ENCODE measurements at places on chromosomes 6 and 20. TPM values are rescaled to one million over a fixed set of nuclear protein-coding genes. Genes with fewer than 3 reads are reported as not detected.

The SYCP2L gene
- total RNA-seq: 0.64 TPM

The LPA gene
- not detected for total RNA-seq

The BMP7 gene
- total RNA-seq: not detected

The GPR63 gene
- total RNA-seq: 3.1 TPM

The BPIFB2 gene
- not detected for total RNA-seq

The KLHDC3 gene
- total RNA-seq: 62.6 TPM

The UNC93A gene
- total RNA-seq: not detected

The ZNF184 gene
- 12.9 TPM for total RNA-seq

DNA sequence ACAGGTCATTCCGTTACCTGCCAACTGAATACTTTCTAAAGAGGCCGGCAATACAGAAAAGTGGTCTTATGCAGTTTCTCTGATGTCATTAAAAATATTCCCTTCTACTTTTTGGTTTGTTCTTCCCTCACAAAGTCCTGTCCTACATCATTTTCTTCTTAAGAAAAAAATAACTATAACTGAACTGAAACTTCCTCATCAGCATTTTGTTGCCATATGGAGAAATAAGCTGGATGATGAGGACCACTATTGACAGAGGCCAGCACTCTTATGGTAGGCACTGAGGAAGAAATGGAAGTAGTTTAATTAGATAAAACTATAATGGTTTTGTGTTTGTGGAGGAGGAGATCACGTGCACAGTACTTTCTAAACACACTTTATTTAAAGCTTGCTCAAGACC lies 274.9 kb downstream of the PHACTR1 start:
- DNase-seq: no peak
- no peak overlapping the region for H3K4me3 ChIP-seq
- H3K36me3 ChIP-seq: no peaks in the 10 kb centered on the region
- H3K4me1 ChIP-seq: no peaks in the 10 kb centered on the region
- no peak overlapping the region for H3K27ac ChIP-seq
- H3K27me3 ChIP-seq: peaks cover 5% of the 10 kb centered on the region

DNA sequence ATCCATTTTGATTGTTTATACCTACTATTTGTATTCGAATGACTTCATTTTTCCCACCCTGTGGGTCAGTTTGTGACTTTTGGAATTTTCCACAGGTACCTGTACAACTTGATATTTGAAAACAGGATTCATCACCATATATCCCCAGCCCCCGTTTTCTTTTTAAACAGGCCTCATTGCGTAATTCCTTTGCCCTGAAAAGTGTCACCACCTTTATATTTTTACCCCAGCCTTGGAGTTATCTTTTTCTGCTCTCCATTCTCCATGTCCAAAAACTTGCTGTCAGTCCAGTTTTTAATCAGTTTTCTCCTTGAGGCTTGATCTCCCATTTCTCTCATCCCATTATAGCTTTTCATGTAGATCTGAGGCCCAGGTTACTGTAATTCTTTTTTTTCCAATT lies 16.6 kb downstream of the ZKSCAN8 start:
- no peak overlapping the region for H3K27ac ChIP-seq
- H3K4me3 ChIP-seq: no peak overlapping the region
- no peaks in the 10 kb centered on the region for H3K27me3 ChIP-seq
- H3K4me1 ChIP-seq: peaks cover 14% of the 10 kb centered on the region
- DNase-seq: no peak
- H3K36me3 ChIP-seq: peaks cover 72% of the 10 kb centered on the region

- no peak for DNase-seq
- H3K4me1 ChIP-seq: peaks cover 2% of the 10 kb centered on the region
- H3K36me3 ChIP-seq: no peaks in the 10 kb centered on the region
- H3K4me3 ChIP-seq: no peak overlapping the region
- no peak overlapping the region for H3K27ac ChIP-seq
- no peaks in the 10 kb centered on the region for H3K27me3 ChIP-seq
Measured at GRCh38 chr20:3323398-3323797, 84.1 kb downstream of the DNAAF9 start.

DNA sequence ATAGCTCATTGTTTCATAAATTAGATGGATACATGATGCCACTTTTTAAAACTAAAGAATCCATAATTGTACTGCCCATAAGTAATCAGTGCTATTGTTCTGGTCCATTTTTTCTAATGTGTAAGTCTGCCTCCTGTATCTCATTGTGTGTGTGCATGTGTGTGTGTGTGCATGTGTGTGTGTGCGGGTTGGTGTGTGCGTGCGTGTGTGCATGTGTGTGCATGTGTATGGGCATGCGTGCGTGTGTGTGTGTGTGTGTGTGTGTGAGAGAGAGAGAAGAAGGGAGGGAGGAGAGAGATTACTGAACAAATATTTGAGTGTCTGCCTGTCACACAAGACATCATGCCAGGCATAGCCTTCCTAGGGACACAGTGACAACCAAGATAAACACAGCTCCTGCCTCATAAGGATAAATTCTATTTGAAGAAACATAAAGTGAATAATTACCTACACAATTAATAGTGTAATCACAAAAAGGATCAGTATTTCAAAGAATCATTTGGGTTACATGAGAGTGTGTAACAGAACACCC lies 33.2 kb upstream of the RPS6KA2 start:
- peaks cover 9% of the 10 kb centered on the region for H3K4me1 ChIP-seq
- peaks cover 30% of the 10 kb centered on the region for H3K27me3 ChIP-seq
- H3K4me3 ChIP-seq: no peak overlapping the region
- H3K27ac ChIP-seq: no peak overlapping the region

GRCh38 chr6:104201557-104201956 lies 658.2 kb downstream of the HACE1 start:
- no peaks in the 10 kb centered on the region for H3K4me1 ChIP-seq
- DNase-seq: no peak
- H3K27ac ChIP-seq: no peak overlapping the region

DNA sequence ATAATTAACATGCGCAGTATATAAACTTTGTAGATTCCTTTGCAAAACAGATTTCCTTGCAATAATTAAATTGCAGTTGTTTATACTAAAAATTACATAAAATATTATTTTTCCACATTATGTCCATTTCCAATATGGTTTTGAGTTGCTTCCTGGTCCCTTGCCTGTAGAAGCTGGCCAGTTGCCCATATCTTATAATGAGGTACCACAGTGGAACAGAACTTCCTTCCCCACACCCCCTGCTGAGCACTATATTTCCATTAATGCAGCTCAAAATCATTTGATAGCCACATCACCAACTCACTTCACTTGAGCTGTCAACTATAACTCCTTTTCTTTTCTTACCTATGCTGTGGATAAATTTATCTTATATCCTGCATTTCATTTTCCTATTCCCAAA lies 194.6 kb downstream of the DST start:
- H3K27ac ChIP-seq: no peak overlapping the region
- H3K4me1 ChIP-seq: no peaks in the 10 kb centered on the region
- no peak for DNase-seq
- no peaks in the 10 kb centered on the region for H3K27me3 ChIP-seq

DNA sequence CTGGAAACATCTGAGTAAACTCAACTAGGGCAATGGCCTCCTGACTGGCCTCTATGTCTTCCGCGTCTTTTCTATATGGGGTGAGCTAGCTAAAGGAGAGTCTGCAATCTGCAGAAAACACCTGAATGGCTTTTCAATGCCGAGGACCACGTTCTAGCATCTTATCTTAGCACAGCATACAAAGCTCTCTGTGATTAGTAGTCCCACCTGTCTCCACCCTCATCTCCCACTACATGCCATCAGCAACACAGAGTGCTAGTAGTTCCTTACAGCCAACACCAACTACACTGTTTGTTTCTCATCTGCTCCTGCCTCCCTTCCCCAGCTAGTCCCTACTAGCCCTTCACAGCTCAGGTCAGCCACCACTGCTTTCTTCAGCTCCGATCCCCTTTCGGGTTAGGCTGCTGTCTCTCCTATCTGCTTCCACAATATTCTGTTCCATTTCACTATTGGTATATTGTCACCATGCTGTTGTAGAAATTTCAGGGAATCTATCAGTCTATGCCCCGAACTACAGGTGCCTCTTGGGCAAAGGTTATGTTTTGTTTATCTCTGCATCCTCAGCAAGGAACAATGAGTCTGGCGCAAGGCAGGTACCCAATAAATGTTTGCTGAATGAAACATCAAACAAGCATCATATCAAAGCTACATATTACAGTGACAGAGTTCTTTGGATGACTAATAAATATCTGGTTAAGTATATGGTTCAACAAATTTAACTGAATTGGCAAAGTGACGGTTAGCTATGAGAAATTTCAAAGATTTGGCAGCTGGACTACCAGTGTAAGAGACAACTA lies 12.2 kb downstream of the LYRM4 start:
- peaks cover 19% of the 10 kb centered on the region for H3K36me3 ChIP-seq
- H3K4me3 ChIP-seq: no peak overlapping the region
- no peaks in the 10 kb centered on the region for H3K27me3 ChIP-seq
- peaks cover 5% of the 10 kb centered on the region for H3K4me1 ChIP-seq
- DNase-seq: no peak

GRCh38 chr6:138963531-138963930 lies 24.5 kb downstream of the REPS1 start:
- H3K36me3 ChIP-seq: peaks cover 6% of the 10 kb centered on the region
- no peaks in the 10 kb centered on the region for H3K27me3 ChIP-seq
- peaks cover 10% of the 10 kb centered on the region for H3K4me1 ChIP-seq
- no peak overlapping the region for H3K27ac ChIP-seq
- H3K4me3 ChIP-seq: no peak overlapping the region

DNA sequence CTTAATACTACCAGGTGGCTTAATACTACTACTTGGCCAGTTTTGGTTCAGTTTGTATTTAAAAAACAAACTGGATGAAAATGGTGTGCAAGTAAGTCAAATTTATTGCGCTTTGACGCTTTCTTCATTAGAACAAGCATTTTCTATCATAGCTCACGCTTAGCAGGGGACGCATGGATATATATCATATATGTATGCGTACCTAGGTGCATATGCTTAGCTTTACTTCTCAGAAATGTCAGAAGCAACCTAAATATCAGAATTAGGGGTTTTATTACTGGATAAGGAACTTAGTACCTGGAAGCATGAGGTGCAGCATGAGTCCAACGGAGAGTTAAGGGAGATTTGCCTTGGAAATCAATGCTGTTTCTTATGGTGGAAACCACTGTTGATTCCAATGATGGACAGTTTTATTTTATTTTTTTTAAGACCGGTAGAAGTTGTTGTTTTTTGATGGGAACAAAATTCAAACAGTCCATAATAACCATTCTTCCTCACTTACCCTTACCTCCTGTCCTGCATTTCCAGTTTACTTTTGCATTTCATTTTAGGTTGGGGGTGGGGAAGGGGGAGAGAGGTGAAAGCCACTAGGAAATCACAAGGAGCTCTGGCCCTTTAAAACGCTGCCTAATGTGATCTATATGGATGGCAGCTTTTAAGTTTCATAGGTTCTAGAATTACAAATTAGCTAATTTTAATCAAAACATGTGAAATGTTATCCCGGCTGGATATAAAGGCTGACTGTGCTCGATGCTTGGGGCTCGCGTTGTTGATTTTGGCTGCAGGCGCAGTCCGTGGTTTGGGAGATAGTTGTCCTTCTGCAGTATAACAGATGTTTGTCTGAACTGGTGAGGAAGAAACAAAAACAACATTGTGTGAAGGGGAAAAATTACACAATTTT lies 2.1 kb downstream of the SOBP start:
- peak overlapping the region; percentile 18 for H3K4me3 ChIP-seq
- no peak for DNase-seq
- peaks cover 22% of the 10 kb centered on the region for H3K4me1 ChIP-seq
- peaks cover 42% of the 10 kb centered on the region for H3K27me3 ChIP-seq

- H3K36me3 ChIP-seq: no peaks in the 10 kb centered on the region
- no peaks in the 10 kb centered on the region for H3K27me3 ChIP-seq
- H3K4me1 ChIP-seq: no peaks in the 10 kb centered on the region
Measured at GRCh38 chr6:55895972-55896730, 20.8 kb upstream of the BMP5 start.

GRCh38 chr6:101396548-101397173 lies 3.2 kb downstream of the GRIK2 start:
- DNase-seq: peak; percentile 58
- no peak overlapping the region for H3K27ac ChIP-seq
- no peaks in the 10 kb centered on the region for H3K4me1 ChIP-seq
- H3K4me3 ChIP-seq: no peak overlapping the region
- no peaks in the 10 kb centered on the region for H3K36me3 ChIP-seq

DNA sequence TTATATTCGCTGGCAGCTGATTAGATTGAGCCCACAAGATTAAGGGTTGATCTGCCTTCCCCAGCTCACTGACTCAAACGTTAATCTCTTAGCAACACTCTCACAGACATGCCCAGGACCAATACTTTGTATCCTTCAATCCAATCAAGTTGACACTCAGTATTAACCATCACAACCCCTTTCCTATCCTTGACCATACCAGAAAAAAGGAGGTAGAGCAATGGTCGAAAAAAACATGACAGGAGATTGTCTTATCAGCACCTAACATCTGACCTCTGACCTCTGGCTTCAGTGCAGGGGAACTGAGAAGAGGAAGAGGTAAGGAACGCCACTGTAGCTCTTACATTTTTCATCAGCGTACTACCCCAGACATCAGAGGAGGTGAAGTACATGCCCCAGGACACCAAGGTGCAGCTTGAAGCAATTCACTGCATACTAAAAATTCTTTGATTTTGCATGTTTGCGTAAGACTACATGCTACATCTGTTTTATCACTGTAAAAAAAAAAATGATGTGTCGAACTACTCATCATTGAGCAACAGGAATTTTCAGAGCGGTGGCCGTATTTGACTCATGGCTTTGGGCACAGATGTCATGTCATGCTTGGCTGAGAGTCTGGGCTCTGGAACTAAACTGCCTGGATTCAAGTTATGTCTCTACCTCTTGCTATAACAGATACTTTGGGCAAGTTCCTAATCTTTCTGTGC lies 188.0 kb upstream of the TAB2 start:
- peak overlapping the region; percentile 88 for H3K27ac ChIP-seq
- DNase-seq: no peak
- H3K4me3 ChIP-seq: no peak overlapping the region
- no peaks in the 10 kb centered on the region for H3K27me3 ChIP-seq
- H3K36me3 ChIP-seq: peaks cover 43% of the 10 kb centered on the region

DNA sequence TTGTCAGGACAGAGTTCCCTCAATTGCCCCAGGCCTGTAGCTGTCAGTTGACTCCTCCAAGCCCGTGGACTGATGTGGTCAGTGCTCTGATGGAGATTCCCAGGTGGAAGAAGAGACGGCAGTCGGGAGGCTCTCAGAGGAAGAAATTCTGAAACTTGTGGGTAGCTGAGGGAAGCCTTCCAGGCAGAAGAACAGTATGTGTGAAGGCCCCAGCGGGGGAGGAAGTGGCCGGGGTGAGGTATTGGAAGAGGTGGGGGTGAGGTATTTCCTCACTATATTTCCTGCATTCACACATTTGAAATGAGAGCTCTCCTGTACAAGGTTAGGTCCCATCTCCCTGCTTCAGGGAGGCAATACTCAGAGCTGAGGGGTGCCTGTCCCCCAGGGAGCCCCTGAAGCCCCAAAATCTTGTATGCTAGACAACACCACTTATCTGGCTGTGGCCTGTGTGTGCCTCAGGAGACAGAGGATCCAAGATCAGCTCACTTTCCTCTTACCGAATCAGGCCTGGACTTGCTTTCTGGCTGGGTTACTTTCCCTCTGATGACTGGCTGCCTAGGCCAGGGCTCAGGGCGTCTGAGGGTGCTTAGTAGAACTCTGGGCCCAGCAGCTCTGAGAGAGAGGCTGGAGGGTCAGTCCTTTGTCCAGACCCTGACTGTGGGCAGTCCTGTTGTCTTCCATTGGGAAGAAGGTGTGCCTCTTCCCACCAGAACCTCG lies 49.3 kb upstream of the MYL9 start:
- no peaks in the 10 kb centered on the region for H3K27me3 ChIP-seq
- DNase-seq: peak; percentile 88
- peak overlapping the region; percentile 34 for H3K4me3 ChIP-seq
- H3K36me3 ChIP-seq: no peaks in the 10 kb centered on the region
- H3K4me1 ChIP-seq: peaks cover 28% of the 10 kb centered on the region

All from activated CD8-positive, alpha-beta memory T cell treated with anti-CD3 and anti-CD28 coated beads, Interleukin-2, amount 10 ng/mL, durations not matched to agents 7 days and 5 days (primary cell).